ENCODE measurements at places on chromosomes 1 and 21. TPM values are rescaled to one million over a fixed set of nuclear protein-coding genes. Genes with fewer than 3 reads are reported as not detected.

Gene TRIM62
- polyA plus RNA-seq: 7.7 TPM

Gene SH3D21
- 2.4 TPM for polyA plus RNA-seq

Gene FNDC5
- 8.1 TPM for polyA plus RNA-seq

Gene KHDC4
- polyA plus RNA-seq: 49.5 TPM

Gene ZNF683
- polyA plus RNA-seq: 0.87 TPM

Gene BCL2L15
- 0.38 TPM for polyA plus RNA-seq

Gene IGSF8
- polyA plus RNA-seq: 48.0 TPM

Gene MPL
- polyA plus RNA-seq: not detected

Gene PRKAA2
- 2.8 TPM for polyA plus RNA-seq

Gene GNAT2
- not detected for polyA plus RNA-seq

Gene RPL11
- polyA plus RNA-seq: 2,209 TPM

Gene IL10
- polyA plus RNA-seq: 3.0 TPM

Gene ZBTB8OS
- 78.3 TPM for polyA plus RNA-seq

Gene MPZ
- polyA plus RNA-seq: 1.5 TPM

Gene SOX13
- polyA plus RNA-seq: 9.6 TPM

Gene KRTAP10-7
- not detected for polyA plus RNA-seq

Gene MGST3
- polyA plus RNA-seq: 277 TPM

Gene RNU1-3
- polyA plus RNA-seq: not detected

Gene S100A7A
- not detected for polyA plus RNA-seq

Gene CHIA
- not detected for polyA plus RNA-seq

Gene FOXO6
- 0.13 TPM for polyA plus RNA-seq

Gene MATN1
- not detected for polyA plus RNA-seq

Gene RGS2
- 66.3 TPM for polyA plus RNA-seq

Gene KCNJ9
- not detected for polyA plus RNA-seq

Gene OR2T12
- polyA plus RNA-seq: not detected

Gene ATP6V1G3
- polyA plus RNA-seq: not detected

Gene ADAMTSL4
- polyA plus RNA-seq: 8.8 TPM

Gene TPTE
- 0.08 TPM for polyA plus RNA-seq

Gene DCST1
- polyA plus RNA-seq: not detected

Gene NECTIN4
- not detected for polyA plus RNA-seq

Gene TMEM167B
- polyA plus RNA-seq: 26.7 TPM

Gene NCAM2
- 1.1 TPM for polyA plus RNA-seq

Gene SPRR2G
- polyA plus RNA-seq: not detected

Gene SPRR2B
- not detected for polyA plus RNA-seq

Gene C1orf94
- not detected for polyA plus RNA-seq

Gene ZSWIM5
- polyA plus RNA-seq: 0.25 TPM

Gene ERMAP
- polyA plus RNA-seq: 5.9 TPM

Gene DDR2
- polyA plus RNA-seq: 28.5 TPM

Gene LHX8
- not detected for polyA plus RNA-seq

Gene RNU1-4
- not detected for polyA plus RNA-seq

Gene LELP1
- not detected for polyA plus RNA-seq

Gene ADGRL4
- 1.4 TPM for polyA plus RNA-seq

Gene BACE2
- 26.2 TPM for polyA plus RNA-seq

Gene RHD
- polyA plus RNA-seq: not detected

Gene DYNLT4
- 3.0 TPM for polyA plus RNA-seq

Gene CD52
- 31.4 TPM for polyA plus RNA-seq

Gene KRTAP13-2
- not detected for polyA plus RNA-seq

Gene TNFRSF4
- 1.0 TPM for polyA plus RNA-seq

Gene LAX1
- polyA plus RNA-seq: not detected

Gene PODN
- polyA plus RNA-seq: 14.3 TPM

Gene TFF2
- polyA plus RNA-seq: not detected

Gene C1orf74
- 0.75 TPM for polyA plus RNA-seq

Gene MROH9
- polyA plus RNA-seq: not detected

Gene RPTN
- polyA plus RNA-seq: not detected

Gene S100A3
- polyA plus RNA-seq: 3.0 TPM

Data from aorta (tissue), 5 donors.